ENCODE measurements at places on chromosomes 13 and 19. TPM values are rescaled to one million over a fixed set of nuclear protein-coding genes. Genes with fewer than 3 reads are reported as not detected.

The MEIS3 gene
- 19.6 TPM for total RNA-seq

The KCTD15 gene
- total RNA-seq: 39.3 TPM

The LILRB5 gene
- 48.7 TPM for total RNA-seq

GRCh38 chr13:25502551-25502950, 130.8 kb downstream of the ATP8A2 start:
- DNase-seq: no peak

The OSCAR gene
- total RNA-seq: 4.4 TPM

The OR10H5 gene
- total RNA-seq: not detected

The CEBPA gene
- 10.3 TPM for total RNA-seq

GRCh38 chr19:27765397-27765796, 1447.6 kb downstream of the UQCRFS1 start:
- DNase-seq: no peak

DNA sequence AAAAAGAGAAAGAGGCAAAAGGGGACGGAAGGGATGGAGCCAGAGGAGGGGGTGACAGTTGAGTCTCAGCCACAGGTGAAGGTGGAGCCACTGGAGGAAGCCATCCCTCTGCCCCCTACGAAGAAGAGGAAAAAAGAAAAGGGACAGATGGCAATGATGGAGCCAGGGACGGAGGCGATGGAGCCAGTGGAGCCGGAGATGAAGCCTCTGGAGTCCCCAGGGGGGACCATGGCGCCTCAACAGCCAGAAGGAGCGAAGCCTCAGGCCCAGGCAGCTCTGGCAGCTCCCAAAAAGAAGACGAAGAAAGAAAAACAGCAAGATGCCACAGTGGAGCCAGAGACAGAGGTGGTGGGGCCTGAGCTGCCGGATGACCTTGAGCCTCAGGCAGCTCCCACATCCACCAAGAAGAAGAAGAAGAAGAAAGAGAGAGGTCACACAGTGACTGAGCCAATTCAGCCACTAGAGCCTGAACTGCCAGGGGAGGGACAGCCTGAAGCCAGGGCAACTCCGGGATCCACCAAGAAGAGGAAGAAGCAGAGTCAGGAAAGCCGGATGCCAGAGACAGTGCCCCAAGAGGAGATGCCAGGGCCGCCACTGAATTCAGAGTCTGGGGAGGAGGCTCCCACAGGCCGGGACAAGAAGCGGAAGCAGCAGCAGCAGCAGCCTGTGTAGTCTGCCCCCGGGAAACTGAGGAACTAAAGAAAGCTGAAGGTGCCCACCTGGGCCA, 2.5 kb downstream of the POLR1G start:
- no peak for DNase-seq

The ACP7 gene
- total RNA-seq: not detected

The NKPD1 gene
- not detected for total RNA-seq

The RFXAP gene
- 6.8 TPM for total RNA-seq

GRCh38 chr13:76936763-76937162, 11.5 kb upstream of the ACOD1 start:
- no peak for DNase-seq

GRCh38 chr19:33225458-33225926, at the start of gene SLC7A10:
Gene SLC7A10 (minus strand): TSS chr19:33225850. CDS start chr19:33225703, 147 bp downstream.
- DNase-seq: no peak

- DNase-seq: peak; percentile 86
Observed at GRCh38 chr19:45767881-45768654, 984 bp downstream of the SIX5 start.

GRCh38 chr19:16203256-16204004, 5.7 kb downstream of the AP1M1 start:
- no peak for DNase-seq

- DNase-seq: no peak
Observed at GRCh38 chr13:101144808-101145419, 271.4 kb downstream of the NALCN start.

DNA sequence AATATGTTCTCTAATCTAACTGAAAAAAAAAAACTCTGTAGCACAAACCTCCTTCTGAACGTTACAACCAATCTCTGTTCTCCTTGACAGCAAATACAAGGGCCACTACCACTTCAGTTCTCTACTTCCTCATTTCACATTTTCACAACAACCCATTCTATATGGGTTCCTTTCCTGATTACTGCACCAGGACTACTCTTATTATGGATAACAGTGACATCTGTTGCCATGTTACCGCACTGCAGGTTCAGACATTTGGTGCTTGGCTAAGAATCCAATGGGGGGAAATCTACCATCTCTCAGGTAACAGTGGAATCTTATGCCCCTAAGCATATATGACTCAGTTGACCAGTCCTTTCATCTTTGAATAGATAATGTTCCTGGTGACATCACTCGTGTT, 11.6 kb upstream of the FPR3 start:
- no peak for DNase-seq

The CARM1 gene
- 41.4 TPM for total RNA-seq

The MAST1 gene
- total RNA-seq: 0.54 TPM

DNA sequence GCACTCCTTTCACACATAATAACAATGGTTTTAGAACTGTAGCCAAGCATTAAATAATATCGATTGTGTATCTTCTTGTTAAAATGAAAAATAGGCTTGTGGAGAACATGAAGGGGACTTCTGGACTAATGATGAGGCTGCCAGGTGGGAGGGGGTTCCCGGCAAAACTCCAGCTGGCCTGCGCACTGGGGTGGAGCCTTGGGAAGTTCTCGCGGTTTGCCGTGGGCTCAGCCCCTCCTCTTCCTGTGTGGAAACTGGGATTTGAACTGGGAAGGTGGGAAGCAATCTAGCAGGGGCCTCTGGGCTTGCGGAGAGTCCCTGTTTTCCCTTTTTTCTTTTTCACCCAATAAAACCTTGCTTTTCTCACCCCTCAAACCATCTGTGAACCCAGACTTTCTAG, 113.7 kb upstream of the SLITRK1 start:
- DNase-seq: no peak

The CLEC4M gene
- total RNA-seq: not detected

The MBD3L3 gene
- total RNA-seq: not detected

GRCh38 chr13:114147803-114148520, 15.5 kb upstream of the RASA3 start:
- no peak for DNase-seq

DNA sequence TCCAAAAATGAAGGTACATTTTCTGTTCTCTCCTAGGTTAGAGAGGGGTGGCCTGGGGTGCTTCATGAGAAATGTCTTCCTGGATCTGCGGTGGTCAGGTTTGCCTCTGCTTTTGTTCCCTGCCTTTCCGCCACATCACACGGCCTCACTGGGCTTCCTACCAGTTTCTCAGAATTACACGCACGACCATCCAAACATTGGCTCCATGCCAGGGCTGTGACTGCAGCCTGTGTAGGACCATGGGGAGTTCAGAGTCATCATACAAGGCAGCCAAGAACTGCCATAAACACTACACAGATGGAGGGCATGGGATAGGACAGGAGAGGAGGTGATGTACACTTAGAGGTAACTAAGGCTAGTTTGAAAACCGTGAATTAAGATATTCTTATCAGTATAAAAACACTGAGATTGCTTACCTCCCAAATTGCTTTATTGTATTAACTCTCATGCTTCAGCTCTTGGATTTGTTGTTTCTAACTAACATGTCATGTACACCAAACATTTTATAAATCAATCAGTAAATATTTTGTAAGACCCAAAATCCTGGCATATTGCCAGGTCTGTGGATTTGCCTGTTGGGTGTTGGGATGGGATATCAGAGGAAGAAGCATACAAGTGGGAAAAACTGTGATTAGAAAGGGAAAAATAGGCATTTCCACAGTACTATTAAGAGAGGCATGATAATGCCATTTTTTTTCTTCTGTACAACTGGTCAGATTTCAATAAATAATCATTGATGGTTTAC, 45.2 kb downstream of the CDADC1 start:
- peak; percentile 91 for DNase-seq

- DNase-seq: no peak
Observed at GRCh38 chr19:41871573-41872383, 5.3 kb upstream of the CD79A start.

DNA sequence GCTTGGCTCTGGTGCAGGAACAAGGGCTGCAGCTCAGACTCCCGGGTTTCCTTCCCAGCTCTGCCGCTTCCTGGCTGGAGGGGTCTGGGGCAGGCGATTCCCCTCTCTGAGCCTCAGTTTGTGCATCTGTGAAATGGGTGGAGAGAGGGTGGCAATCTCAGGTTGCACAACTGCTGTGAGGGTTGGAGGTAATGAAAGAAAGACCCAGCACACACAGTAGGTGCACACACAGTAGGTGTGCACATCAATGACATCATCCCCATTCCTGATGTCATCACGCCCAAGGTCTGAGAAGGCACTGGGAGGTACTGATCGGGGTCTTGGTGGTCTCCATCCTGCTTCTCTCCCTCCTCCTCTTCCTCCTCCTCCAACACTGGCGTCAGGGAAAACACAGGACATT, 2.7 kb downstream of the LILRB4 start:
- no peak for DNase-seq

The TUBGCP3 gene
- 45.9 TPM for total RNA-seq

- DNase-seq: no peak
Observed at GRCh38 chr19:3981736-3982681, 3.3 kb downstream of the EEF2 start.

GRCh38 chr13:26957182-26957581, 196.6 kb upstream of the GPR12 start:
- no peak for DNase-seq

- DNase-seq: no peak
Observed at GRCh38 chr19:56141417-56141993, 418 bp downstream of the ZNF444 start.

- no peak for DNase-seq
Observed at GRCh38 chr19:19259741-19260140, 13.4 kb downstream of the TM6SF2 start.

The TJP3 gene
- total RNA-seq: 0.60 TPM

The ONECUT3 gene
- not detected for total RNA-seq

DNA sequence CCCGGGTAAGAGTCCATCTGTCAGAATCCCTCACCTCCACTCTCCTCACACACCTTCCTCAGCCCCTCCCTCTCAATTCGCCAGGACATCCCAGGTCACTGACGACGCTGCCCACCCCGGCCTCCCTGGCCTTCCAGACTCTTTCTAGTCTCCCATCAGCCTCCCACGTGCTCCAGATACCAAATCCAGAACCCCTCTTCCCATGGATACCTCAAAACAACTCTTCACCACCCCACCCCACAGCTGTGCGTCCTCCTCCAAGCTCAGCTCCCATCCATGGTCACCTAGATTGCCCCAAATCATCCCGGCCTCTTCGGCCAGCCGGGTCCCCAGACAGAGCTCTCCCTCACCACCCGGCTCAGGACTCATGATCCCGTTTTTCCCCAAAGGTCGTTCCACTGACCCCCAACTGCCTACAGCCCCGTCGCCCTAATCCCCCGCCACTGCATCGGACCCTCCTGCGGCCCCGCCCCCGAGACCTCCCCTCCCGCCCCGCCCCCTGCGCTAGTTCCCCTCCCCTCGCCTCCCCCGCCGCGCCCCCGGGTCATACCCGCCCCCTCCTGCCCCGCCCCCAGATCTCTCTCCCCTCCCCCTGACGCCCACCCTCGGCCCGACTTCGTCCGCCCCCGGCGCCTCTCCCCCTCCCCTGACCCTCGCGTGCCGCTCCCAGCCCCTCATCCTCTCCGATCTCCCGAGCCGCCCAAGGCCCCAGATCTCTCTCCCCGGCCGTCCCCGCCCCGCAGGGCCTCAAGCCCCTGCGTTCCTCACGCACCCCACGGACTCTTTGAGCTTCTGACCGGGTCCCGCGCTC, 546 bp downstream of the UBXN6 start:
- DNase-seq: peak; percentile 87

The IQCN gene
- 12.2 TPM for total RNA-seq

GRCh38 chr13:103255587-103256301, 189.5 kb upstream of the SLC10A2 start:
- no peak for DNase-seq

The CYP4F2 gene
- total RNA-seq: not detected

- DNase-seq: no peak
Observed at GRCh38 chr13:74077375-74077774, 56.8 kb downstream of the KLF12 start.

GRCh38 chr13:31530922-31531321, 208.4 kb upstream of the RXFP2 start:
- DNase-seq: no peak

The DBP gene
- 1.5 TPM for total RNA-seq

The ZNF776 gene
- total RNA-seq: 7.8 TPM

The GNG7 gene
- total RNA-seq: 6.0 TPM

The ZNF177 gene
- 3.6 TPM for total RNA-seq

All from aorta (tissue), 5 donors.